Central memory CD4-positive, alpha-beta T cell (primary cell): ENCODE measurements at places on chromosomes 2 and 18.

GRCh38 chr2:43106559-43107527, 119.6 kb downstream of the ZFP36L2 start:
- no peak for DNase-seq

GRCh38 chr2:168025487-168026202, 221.8 kb downstream of the STK39 start:
- no peak for DNase-seq

- DNase-seq, result no peak
These were observed 104.7 kb upstream of the CNGA3 start for GRCh38 chr2:98241592-98241991.

- no peak for DNase-seq
These were observed 288.2 kb upstream of the ST6GAL2 start for GRCh38 chr2:107174171-107174570.

GRCh38 chr2:82158150-82158549, 1853.6 kb upstream of the LRRTM1 start:
- no peak for DNase-seq

DNA sequence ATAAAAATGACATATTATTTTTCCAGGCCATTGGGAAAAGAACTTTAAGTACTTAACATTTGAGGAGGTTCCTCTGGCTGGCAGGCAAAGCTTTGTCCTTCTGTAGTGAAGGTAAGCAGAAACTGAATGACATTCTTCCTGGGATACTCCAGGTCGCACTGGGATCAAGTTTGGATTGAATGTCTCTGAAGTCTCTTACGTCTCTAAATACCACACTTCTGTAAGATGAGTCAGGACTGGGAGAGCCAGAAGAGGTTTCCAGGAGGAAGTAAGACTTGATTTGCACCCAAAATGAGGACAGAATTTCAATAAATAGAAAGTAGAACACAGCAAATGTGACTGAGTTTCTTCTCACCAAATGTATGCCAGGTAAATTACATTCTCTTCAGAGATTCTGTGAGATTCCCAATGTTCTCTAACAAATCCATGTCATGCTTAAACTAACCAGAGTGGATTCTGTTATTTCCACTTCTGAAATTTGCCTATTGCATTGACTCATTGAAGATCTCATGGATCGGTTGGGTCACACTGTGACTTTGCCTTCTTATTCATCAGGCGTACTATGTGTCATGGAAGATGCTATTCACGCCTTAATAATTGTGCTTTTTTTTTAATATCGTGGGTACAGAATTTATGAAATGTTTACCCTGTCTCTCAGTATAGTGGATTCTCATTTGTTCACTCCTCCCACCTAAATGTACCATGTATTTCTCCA, 25.5 kb upstream of the VIT start:
- no peak for DNase-seq

- DNase-seq, result no peak
These were observed 5.6 kb upstream of the DNMT3A start for GRCh38 chr2:25347205-25347815.

GRCh38 chr2:146992057-146992456, 852.8 kb upstream of the ACVR2A start:
- DNase-seq, result no peak

- no peak for DNase-seq
These were observed 221.6 kb downstream of the LPIN1 start for GRCh38 chr2:11967946-11968465.

DNA sequence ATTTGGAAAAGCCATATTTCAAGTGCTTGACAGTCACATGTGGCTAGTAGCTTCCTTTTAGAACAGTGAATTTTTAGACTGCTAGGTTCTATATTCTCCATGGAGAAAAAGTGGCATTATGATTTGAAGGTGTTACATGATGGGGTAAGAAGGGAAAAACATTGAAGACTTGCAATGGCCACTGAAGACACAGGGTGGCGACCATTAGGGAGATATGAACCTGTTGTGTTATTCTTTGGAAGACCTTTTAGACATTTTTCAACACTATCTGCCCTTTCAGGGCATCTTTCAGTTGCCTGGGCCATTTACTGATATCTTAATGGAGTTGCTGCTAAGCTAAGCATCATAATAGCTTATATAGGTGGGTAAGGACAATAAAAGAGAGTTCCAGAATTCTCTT, 1387.2 kb downstream of the SUCLG1 start:
- DNase-seq, result no peak

GRCh38 chr18:67771271-67771670, 254.8 kb upstream of the DSEL start:
- DNase-seq, result no peak

GRCh38 chr2:18926631-18927524, 337.5 kb upstream of the NT5C1B start:
- no peak for DNase-seq

DNA sequence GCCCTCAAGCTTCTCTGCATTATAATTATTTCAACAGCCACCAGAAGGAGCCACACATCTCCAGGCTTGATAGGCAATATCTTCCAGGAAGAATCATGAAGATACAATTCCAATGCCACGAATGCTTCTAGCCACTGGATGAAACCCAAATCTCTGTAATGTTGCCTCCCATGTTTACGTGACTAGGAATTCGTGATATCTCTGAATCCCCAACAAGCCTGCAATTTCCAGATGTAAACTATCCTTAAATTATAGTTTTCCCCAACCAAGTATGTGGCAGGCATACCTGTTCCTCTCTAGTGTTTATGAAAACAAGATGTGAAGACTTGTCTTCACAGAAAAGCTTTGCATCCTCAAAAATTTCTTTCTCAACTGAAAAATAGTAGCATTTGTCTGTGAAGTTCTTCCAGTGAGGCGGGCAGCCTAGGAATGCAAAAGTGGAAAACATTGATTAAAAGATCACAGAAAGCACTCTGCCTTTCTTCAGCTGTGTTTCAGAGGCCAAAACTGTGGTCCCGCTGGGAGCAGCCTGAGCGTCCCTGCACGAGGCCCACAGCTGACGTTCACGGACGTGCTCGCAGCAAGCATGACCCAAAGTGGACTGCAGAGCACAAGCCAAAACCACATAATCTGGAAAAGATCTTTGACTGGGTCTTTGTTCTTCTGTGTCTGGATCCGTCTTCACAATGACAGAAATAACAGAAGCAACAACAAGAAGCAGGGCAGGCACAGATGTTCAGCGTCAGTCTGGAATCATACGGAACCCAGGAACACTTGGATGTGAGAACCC, 65.1 kb upstream of the THOC1 start:
- no peak for DNase-seq

DNA sequence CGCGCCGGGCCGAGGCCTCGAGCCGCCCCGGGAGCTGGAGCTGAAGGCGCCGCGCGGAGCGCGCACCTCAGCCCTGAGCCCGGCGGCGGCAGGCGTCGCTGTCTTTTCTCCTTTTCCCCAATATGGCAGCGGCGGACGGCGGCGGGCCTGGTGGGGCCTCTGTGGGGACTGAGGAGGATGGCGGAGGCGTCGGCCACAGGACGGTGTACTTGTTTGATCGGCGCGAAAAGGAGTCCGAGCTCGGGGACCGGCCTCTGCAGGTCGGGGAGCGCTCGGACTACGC, 369 bp downstream of the SMCHD1 start:
- no peak for DNase-seq

DNA sequence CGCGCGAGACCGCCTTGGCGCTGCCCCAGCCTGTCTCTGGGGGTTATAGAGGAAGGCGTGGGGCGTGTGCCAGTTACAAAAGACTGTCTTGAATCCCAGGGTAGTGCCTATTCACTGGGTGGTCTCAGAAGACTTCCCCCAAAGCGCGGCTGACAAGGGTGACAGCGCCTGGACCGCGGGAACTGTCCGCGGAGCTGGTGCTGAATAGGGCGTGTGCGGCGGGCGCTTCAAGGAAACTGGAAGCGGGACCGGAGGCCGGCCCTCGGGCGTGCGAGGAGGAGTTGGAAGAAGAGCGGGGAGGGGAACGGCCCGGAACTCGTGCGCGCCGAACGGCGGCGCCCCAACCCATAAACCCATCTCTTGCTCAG, 2.3 kb downstream of the EGR4 start:
- DNase-seq, result peak; percentile 51
